Stimulated activated CD8-positive, alpha-beta memory T cell treated with anti-CD3 and anti-CD28 coated beads, Interleukin-4, amount 100 ng/mL, for 48 hours (primary cell): ENCODE measurements at places on chromosomes 4 and X.

DNA sequence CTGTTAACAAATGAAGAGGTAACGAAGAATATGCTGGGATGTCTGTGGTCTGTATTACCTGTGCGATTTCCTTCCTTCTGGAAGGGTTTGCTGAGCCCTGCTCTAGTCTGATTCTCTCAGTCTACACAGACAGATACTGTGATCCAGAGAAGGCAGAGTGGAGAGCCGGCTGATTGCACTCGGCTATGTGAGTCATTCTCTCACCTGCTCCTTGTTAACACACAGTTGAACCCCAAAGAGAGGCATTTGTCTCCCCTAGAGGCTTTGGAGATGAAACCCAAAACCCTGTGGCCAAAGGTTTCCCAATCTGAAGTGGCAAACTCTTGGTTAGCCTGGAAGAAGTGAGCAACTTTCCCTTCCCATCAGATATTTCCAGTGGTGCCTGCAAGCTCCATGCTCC, 78.1 kb upstream of the GPC4 start:
- DNase-seq: no peak

- DNase-seq: no peak
Observed at GRCh38 chrX:9604111-9604907, 139.5 kb downstream of the TBL1X start.

GRCh38 chrX:25001808-25002660, 13.7 kb downstream of the ARX start:
- no peak for DNase-seq

DNA sequence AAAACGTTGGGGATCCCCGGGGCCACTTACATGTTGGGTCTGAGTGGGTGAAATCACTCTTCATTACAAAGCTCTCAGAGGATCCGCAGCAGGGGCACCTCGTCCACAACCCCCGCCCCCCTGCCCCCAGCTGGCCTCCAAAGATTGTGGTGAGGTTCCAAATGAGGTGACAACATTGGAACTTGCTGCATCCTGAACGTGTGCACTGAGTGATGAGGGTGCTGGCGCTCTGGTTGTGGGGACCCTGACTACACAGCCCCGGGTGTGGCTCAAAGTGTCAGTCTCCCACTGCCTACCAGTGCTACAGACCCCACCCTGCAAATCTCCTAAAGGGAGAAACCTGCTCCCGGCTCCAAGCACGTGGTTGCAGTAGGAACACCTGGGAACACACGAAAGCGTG, 111.9 kb downstream of the PHKA2 start:
- DNase-seq: no peak

DNA sequence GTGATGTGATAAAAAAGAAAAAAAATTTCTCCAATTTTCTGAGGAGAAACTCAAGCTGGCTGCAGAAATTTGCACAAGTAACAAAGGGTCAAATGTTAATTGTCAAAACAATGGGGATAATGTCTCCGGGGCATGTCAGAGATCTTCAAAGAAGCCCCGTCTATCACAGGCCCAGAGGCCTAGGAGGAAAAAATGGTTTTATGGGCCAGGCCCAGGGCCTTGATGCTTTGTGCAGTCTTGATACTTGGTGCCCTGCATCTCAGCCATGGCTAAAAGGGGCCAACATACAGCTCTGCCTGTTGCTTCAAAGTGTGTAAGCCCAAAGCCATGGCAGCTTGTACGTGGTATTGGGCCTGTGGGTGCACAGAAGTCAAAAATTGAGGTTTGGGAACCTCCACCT, 961.0 kb downstream of the FAM133A start:
- no peak for DNase-seq

DNA sequence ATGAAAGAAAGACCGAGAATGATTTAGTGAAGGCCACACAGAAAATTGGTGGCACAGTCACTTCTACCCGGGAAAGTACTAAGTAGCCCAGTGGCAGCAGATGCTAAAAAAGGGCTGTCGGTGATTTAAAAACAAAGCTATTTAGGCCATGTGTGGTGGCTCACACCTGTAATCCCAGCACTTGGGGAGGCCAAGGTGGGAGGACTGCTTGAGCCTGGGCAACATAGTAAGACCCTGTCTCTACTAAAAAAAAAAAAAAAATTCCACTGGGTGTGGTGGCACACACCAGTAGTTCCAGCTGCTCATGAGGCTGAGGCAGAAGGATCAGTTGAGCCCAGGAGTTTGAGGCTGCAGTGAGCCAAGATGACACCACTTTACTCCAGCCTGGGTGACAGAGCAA, 144.2 kb downstream of the CBR4 start:
- DNase-seq: no peak

DNA sequence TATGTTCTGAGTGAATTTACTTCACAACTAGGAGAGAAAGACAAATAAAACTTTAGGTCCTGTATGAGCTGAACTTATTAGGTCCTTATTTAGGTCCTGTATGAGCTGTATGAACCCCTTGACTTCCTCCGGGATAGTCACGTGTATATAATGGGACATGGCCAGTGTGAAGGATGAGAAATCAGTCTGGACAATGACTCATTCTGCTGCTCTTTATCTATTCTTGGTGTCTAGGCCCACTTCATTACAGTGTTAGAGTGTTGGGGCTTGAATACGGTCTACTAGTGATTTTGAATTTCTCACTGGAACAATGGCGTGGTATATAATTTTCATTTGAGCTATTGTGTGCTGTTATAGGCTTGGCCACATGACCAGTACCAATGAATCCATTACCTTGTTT, 21.9 kb downstream of the STK26 start:
- DNase-seq: no peak

DNA sequence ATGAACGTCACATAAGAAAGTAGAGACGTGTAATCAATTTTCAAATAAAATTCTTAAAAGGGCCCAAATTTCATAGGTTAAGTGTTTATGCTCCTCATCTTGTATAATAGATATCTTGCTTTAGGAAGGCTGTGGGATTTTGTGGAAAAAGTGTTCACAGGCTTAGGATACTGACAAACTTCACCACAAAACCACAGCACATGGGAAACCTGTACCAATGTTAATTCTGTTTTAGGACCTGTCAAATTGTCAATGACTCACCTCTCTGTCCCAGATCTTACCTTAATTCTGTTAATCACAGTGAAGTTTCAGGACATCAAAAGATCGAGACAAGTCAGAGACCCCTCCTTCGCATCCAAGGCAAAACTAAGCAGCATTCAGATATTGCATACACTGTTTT, 24.2 kb downstream of the FGFBP1 start:
- no peak for DNase-seq

DNA sequence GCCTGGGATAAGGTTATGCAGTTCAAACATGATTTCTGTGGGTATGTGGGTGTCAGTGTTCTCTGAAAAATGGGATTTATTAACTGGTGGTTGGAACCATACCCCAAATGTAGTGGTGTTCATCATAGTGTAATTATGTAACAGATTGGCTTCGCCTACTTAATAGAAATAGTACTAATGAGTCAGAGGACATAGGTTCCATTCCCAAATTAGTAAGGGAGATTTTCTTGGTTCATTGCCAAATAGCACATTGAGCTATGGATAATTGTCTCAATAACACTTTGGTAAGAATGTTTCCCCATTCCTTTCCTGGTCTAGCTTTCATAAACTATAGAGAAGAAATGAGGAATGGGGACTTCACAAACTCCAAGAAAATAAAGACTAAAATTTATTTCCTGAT, 20.5 kb upstream of the CYBB start:
- DNase-seq: no peak

DNA sequence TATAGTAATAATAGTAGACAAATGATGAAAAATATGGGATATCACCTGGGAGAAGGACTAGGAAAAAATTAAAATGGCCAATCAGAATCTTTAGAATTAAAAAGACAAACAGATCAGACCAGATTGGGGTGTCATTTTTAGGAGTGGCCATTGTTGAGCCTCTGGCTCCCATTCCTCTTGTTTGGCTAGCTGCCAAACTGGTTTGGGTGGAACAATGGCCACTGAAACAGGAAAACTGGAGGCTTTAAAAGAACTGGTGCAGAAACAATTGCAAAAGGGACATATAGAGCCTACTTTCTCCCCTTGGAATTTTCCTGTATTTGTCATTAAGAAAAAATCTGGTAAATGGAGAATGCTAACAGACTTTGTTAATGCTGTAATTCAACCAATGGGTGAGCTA, 294.8 kb upstream of the DKK2 start:
- no peak for DNase-seq

GRCh38 chrX:66654411-66654810, 15.5 kb upstream of the EDA2R start:
- DNase-seq: no peak

DNA sequence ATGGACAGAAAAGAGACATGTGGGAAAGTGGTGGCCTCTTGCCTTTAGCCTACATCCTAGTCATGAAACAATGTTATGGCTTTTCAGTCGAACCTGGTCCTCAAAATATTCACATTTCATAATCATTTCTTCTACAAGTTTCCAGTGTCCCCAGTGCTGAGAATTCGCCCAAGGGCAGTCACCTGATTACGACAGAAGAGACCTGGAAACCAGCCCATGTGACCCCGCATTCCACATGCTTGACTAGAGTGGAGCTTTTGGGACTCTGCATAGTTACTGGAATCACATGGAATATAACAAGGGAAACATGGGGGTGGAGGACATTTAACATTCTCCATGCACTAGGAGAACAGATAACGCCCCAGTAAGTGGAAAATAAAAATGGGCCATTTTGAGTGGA, 100.1 kb downstream of the PPARGC1A start:
- no peak for DNase-seq

DNA sequence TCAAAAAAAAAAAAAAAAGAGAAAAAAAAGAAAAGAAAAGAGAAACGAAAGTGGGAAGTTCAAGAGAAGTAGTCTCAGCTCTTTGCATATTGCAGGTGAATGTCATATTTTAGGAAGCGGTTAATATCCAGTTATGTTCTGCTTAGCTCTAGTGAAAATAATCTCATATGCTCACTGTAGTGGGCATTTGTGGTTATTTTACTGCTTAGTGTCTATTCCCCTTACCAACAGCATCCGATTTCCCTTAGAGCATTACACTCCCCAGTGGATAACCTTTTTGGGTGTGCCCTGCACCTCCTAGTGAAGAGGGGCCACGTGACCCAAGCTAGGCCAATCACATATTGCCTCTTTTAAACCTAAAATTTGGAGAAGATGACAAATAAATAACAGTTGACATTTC, 111.2 kb upstream of the ZNF827 start:
- no peak for DNase-seq

DNA sequence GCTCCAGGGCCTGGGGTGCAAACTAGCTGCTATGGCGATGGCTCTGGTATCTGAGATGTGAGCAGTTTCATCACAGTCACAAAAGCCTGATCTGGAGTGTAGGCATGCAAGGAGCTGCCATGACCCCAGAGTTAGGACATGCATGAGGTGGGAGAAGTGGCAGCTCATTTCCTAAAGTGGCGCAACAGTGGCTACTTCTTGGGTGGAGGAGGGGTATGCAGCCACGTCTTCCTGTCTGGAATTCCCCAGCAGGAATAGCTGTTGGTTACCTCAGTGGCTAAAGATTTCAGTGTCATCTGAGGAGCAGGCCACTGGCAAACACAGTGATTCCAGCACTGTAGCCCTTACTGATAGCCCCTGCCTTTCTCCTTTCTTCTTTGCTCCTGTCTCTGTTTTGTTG, 1382.5 kb downstream of the C4orf33 start:
- no peak for DNase-seq
